Occipital lobe (tissue), 3 donors: ENCODE measurements at places on chromosomes 3 and 15. TPM values are rescaled to one million over a fixed set of nuclear protein-coding genes. Genes with fewer than 3 reads are reported as not detected.

DNA sequence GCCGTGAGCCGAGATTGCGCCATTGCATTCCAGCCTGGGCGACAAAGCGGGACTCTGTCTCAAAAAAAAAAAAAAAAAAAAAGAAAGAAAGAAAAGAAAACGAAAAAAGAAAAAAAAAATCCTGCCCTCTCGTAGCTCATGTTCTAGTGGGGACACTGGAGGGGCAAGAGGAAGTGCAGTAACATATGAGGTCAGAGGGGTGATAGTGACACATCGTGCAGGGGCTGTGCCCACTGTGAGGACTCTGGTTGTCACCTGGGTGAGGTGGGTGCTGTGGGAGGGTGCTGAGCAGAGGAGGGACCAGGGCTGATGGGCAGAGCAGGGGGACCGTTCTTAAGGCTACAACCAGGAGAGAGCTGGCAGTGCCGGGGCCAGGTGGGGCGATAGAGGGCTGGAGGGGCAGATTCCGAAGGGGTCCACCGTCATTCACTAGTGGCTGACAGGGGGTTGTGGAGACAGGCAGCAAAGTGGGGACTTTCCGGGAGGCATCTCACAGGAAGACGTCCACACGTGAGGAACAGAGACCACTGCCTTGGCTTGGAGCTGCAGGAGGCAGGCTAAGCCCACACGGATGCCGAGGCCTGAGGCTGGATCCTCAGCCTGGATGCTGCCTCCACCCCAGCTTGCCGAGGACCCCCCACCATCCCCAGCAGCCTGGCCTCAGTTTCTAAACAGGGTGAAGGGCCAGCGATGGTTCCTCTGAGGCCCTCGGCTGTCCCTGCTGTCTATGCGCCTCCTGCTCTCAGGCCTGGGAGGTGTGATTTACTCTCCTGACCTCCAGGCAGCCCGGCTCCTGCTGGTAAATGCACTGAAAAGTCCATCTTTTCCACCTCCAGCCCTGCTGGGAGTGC, 154.3 kb upstream of the IQSEC1 start:
- no peak for DNase-seq

DNA sequence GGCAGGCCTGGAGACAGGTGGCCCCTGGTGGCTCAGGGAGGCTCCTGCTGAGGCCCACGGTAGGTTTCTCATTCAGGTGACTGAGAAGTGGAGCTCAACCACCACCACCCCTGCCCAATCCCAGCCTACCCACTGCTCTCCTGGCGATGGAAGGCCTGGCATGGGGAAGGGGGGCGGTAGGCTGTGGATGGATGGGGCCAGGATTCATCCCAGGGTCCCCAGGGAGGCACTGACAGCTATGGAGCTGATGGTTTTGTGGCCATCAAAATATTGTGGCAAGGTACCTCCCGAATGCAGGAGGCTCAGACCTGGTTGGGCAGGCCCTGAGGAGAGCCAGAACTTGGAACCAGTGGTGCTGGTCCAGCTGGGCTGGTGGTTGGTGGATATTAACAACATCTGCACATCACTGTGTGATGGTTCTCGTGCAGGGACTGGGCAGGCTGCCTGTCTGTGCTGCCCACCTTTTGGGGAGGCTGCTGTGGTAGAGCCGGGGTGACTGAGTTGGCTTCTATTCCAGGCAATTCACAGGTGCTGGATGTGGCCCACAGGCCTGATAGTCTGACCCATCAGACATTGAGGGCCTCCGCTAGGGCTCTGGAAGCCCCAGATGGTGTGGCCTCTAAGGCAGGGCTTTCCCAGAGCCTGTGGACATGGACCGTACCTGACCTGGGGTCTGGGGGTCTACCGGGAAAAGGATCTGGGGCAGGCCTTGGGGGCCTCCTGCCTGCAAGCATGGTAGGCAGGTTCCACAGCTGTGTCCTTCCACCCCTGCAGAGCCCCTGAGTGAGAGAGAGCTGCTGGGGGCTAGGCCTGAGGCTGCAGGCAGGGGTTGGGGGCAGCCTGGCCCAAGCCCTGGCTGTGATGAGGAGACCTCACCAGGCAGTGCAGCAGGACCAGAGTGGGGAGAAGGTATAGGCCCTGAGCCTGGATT, 3.4 kb downstream of the ZBTB47 start:
- no peak for DNase-seq

GRCh38 chr3:38315488-38316230, 30.9 kb upstream of the XYLB start:
- DNase-seq, result no peak

- DNase-seq, result no peak
These were observed 61.0 kb downstream of the LIPC start for GRCh38 chr15:58492661-58493397.

The TFRC gene
- 113 TPM for total RNA-seq

DNA sequence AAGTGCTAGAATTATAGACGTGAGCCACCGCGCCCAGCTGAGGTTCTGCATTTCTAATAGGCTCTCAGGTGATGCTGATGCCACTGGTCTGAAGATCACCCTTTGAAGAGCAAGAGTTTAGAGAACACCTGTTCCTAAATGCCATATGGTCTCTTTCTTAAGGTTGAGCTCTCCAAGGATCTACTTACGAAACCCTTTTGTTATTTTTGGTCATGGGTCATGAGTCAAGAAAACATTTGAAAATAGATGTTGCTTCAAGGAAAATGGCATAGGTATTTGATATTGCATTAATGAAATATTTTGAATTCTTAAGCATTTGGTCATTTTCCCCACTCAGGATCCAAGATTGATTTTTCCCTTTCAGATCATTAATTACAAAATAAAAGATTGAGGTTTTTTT, 74.7 kb upstream of the SOX2 start:
- no peak for DNase-seq

The ERICH6 gene
- total RNA-seq, result not detected

The REC114 gene
- not detected for total RNA-seq

DNA sequence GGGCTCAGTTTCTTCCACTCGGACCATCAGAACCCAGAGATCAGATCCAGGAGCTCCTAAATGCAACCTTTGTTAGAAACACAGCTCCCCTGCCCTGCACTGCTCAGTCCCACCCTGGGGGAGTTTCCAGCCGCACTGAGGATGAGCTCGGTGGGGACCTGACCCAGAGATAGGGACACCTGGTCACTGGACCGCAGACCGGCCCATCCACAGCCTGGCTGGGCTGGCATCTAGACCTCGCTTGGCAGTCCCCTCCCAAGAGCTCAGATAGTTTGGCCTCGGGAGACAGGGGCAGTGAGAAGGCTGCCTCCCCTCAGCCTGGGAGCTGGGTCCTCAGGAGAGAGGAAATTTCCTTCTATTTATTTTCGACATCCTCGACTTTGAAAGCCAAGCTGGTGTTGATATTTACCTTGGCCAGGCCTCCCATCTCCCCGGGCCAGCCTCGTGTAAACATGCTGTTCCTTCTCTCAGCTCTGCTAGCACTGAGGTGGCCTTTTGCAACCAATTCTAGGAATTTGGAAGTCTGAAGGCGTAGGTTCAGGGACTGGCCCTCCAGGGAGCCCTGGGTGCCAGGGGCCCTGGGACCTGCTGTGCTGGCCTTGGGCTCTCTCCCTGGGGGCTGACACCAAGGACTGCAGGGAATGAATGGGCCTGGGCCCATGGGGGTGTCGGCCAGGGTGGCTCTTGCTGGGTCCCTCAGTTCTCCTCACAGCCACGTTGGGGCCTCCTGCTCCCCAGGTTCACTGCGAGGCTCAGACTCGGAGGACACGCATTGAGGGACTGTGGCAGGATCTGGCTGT, 90.1 kb downstream of the VGLL4 start:
- no peak for DNase-seq

The HYKK gene
- 1.2 TPM for total RNA-seq

The TADA3 gene
- total RNA-seq, result 28.1 TPM

The ARHGEF26 gene
- 9.0 TPM for total RNA-seq

DNA sequence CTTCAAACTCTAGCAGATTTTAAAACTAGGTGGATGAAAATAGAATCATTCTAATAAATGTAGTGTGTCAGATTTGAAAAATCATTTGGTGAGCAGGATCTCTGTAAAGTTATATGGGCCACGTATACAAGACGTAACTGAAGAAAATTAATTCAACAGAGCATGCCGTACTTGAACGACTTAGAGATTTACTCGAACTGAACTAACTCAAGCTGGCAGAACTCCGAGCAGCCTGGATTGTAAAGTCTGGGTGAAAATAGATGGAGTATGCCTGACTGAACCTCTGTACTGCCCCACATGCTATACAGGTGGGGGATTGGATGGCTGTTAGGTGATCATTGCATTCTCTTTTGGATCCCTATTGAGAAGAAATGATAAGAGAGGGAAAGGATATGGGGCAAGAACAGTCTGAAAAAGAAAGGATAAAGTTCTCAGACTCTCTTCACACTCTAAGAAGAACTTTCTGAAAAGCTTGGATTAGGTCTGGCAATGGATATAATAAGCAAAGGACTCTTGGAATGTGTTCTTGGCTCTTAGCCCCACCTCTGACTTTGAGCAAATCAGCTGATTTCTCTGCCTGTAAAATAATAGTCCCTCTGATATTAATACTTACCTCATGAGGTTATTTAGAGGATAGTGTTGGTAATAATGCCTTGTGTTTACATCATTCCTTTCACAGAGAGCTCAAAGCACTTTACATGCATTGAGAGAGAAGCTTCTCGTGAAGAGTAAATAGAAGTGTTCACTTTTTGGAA, 147.5 kb downstream of the FILIP1L start:
- no peak for DNase-seq

DNA sequence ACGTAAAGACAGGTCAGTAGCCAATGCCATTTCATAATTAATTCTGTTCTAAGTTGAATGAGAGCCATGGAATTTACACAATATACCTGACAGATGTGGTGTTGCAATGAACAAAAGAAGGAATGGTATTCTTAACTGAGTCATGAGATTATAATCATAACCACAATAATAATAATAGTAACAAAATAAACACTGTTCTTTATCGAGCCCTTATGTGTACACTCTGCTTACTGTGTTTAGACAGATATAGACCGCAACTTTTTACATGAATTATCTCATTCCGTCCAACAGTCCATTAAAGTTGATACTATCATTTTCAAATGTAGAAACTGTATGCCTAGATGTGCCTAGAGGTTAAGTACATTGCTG, 28.2 kb upstream of the SCAANT1 start:
- no peak for DNase-seq

The KBTBD13 gene
- not detected for total RNA-seq

- no peak for DNase-seq
These were observed 19.6 kb downstream of the CD86 start for GRCh38 chr3:122074621-122075265.

The SUSD5 gene
- 3.0 TPM for total RNA-seq

The IRAK2 gene
- total RNA-seq, result 3.7 TPM

The FAM227B gene
- 7.3 TPM for total RNA-seq

DNA sequence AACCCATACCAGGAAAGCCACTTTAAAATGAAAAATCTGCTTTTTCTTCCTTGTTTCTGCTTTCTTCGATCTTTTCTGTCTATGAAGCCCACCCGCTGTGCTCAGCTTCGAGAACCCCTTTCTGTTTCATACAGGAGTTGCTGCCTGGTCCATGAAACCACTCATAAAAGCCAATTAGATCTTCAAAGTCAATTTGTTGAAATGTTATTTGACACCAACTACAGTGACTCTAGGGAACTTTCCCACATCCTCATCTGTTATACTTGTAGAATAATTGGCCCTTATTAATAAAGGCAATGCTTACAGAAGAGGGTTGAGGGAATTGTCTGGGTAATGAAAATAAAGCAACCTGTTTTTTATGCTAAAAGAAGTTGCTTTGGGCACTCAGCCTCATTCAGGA, 523.6 kb downstream of the OCA2 start:
- no peak for DNase-seq

The WDR93 gene
- total RNA-seq, result 0.31 TPM

GRCh38 chr3:66272016-66272415, 51.2 kb downstream of the SLC25A26 start:
- no peak for DNase-seq

DNA sequence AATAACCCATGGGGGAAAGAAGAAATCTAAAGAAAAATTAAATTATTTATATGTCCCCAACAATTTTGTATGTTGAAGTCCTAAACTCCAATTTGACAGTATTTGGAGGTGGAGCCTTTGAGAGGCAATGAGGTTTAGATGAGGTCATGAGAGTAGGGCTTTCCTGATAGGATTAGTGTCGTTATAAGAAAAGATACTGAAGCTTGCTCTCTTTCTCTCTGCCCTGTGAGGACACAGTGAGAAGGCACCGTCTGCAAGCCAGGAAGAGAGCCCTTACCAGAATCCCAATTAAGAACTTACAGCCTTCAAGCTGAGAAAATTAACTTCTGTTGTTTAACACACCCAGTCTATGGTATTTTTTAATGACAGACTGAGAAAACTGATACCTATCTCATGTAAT, 16.1 kb upstream of the OR5AC2 start:
- no peak for DNase-seq

GRCh38 chr3:174859756-174860155, 622 bp downstream of the NAALADL2 start:
- DNase-seq, result no peak

The GADL1 gene
- total RNA-seq, result 0.47 TPM

The MTHFS gene
- 5.5 TPM for total RNA-seq

DNA sequence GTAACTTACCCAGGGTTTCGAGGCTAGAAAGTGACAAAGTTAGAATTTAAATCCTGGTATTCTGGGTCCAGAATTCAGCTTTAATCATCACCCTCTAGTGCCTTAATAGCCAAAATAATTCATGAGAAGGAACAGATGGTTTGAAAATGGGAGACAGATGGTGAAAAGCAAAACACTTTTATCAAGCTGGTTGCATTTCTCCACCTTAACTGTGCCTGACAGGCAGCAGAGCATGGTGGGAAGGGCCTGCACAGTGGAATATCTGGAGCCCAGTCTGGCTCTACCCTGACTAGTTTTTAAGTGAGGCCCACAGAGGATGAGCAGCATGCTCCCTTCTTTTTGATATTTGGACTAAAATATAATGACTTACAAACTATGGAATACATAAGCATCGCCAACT, 35.6 kb upstream of the RASGRP1 start:
- DNase-seq, result no peak

DNA sequence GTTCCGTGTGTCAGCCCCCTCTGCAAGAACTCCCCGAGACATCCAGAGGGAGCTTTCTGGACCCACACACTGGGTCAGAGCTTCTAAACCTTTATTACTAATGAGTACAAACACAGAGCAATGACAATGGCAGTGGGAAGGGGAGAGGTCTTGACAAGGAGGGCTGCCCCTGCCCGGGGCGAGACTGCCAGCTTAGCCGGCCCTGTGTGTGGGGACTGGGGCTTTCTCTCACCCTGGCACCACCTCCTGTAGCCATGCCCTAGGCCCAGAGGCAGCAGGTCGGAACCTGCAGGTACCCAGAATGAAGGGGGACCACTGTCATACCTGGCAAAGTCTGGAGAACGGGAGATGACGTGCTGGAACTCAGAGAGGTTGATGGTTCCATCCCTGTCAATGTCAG, 3.1 kb downstream of the CIB1 start:
- DNase-seq, result no peak

GRCh38 chr15:30953183-30953582, 38.2 kb downstream of the MTMR10 start:
- DNase-seq, result no peak

DNA sequence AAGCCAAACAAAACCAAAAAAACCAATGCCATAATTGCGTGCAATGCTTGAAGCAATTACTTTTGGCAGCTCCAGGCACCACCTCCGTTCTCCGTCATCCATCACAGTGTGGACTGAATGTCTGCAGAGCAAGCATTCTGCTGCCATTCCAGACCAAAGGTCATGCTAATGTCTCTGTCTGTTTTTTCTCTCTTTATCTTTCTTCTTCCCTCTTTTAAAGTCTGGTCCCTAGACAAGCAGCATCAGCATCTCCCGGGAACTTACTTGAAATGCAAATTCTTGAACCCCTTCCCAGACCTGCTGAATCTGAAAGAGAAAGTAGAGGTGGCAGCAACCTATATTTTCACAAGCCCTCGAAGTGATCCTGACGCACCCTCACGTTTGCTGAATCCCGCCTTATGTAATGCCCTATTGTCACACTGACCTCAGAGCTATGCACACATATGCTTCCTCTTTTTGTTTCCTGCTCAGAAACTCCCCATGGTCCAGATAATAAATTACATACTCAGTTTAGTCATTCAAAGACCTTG, 297.3 kb upstream of the PROK2 start:
- DNase-seq, result no peak
